ENCODE measurements at places on chromosomes 11 and 22. TPM values are rescaled to one million over a fixed set of nuclear protein-coding genes. Genes with fewer than 3 reads are reported as not detected.

The ESAM gene
- total RNA-seq: 2.8 TPM

The LRRC56 gene
- total RNA-seq: 5.2 TPM

The KCTD14 gene
- not detected for total RNA-seq

The PI4KA gene
- total RNA-seq: 148 TPM

The PLEKHB1 gene
- total RNA-seq: 79.1 TPM

The DHCR7 gene
- 17.1 TPM for total RNA-seq

GRCh38 chr22:37260155-37260795 is 16.2 kb upstream of the RAC2 start:
- no peaks in the 10 kb centered on the region for H3K27me3 ChIP-seq
- H3K27ac ChIP-seq: no peak overlapping the region
- H3K36me3 ChIP-seq: peaks cover 5% of the 10 kb centered on the region
- H3K4me1 ChIP-seq: peaks cover 24% of the 10 kb centered on the region

DNA sequence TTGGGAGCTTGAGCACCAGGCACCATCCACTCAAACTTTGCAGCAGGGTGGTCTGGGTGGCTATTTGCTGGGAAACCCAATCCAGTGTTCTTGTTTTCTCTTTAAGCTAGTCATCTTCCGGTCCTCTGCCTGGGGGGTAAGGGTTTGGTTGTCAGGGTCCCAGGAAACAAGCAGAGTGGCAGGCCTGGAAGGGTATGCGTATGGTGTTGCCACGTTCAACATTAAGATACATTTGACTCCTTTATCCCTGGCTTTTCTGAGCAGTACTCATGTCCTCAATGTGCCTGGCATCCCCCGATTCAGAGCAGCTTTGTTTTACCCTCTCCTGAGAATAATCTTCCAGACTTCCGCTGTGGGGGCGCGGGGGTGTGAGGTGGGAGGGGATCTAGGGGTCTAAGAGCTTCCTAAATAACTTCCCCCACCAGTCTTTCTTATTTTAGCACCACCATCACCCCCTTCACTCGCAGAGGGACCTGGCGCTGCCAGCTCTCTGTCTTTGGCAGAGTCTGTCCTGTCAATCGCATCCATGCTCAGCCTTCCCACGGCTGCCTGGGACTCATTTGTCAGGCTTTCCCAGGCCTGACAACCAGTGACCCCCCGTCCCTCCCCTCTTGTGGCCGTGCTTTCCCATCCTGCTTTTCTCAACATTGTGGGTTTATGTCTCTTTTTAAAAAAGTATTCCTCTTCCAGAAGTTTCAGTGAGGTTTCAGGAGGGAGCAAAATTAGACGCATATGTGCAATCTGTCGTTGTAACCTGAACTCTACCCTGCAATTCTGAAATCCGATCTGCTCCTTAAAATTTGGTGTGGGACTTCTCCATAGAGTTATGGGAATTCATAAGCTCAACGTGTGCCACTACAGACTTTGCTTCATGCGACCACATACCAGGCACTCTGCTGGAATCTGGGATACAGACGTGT is 27.0 kb upstream of the RBFOX2 start:
- H3K4me3 ChIP-seq: no peak overlapping the region
- H3K4me1 ChIP-seq: no peaks in the 10 kb centered on the region
- peaks cover 19% of the 10 kb centered on the region for H3K27me3 ChIP-seq
- no peak overlapping the region for H3K27ac ChIP-seq
- no peaks in the 10 kb centered on the region for H3K36me3 ChIP-seq

- H3K4me1 ChIP-seq: no peaks in the 10 kb centered on the region
- DNase-seq: no peak
- H3K27me3 ChIP-seq: no peaks in the 10 kb centered on the region
- H3K36me3 ChIP-seq: peaks cover 17% of the 10 kb centered on the region
- H3K27ac ChIP-seq: no peak overlapping the region
Observed at GRCh38 chr22:31846161-31847115, 92.6 kb downstream of the DEPDC5 start.

- no peak for DNase-seq
- H3K36me3 ChIP-seq: no peaks in the 10 kb centered on the region
- no peak overlapping the region for H3K27ac ChIP-seq
- H3K27me3 ChIP-seq: no peaks in the 10 kb centered on the region
Observed at GRCh38 chr11:73245461-73245860, 26.7 kb upstream of the P2RY6 start.

GRCh38 chr11:118939953-118940598 is 14.3 kb upstream of the BCL9L start:
- H3K4me1 ChIP-seq: peaks cover 47% of the 10 kb centered on the region
- H3K27ac ChIP-seq: peak overlapping the region; percentile 79
- H3K36me3 ChIP-seq: no peaks in the 10 kb centered on the region

- H3K27ac ChIP-seq: no peak overlapping the region
- peaks cover 96% of the 10 kb centered on the region for H3K27me3 ChIP-seq
- peaks cover 6% of the 10 kb centered on the region for H3K4me1 ChIP-seq
- peak; percentile 12 for DNase-seq
- peak overlapping the region; percentile 52 for H3K4me3 ChIP-seq
Observed at GRCh38 chr11:8262552-8263108, 1.0 kb downstream of the LMO1 start.

DNA sequence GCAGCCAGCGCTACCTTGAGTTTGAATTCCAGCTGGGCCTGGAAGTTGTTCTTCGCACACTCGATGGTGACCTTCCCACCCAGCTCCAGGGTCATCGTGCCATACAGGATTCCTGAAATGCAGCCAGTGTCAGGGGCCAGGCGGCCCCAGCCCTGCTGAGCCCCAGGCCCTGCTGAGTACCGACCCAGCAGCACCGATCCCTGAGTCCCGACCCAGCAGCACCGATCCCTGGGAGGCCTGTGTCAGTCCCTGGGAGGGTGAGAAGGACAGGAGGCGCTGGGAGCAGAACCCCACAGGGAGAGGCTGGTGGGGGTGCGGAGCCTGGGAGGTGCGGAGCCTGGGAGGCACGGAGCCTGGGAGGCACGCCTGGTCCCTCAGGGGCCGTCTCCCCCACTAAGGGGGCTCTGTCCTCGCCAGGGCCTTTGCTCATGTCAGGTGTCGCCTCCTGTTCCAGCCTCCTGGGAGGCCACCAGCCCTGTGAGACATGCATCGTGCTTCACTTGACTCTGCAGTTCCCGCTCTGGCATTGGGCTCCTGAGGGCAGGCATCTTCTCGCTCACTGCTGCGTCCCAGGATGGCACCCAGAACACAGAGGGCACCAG is 37.1 kb upstream of the CARS1 start:
- no peak overlapping the region for H3K4me3 ChIP-seq
- H3K4me1 ChIP-seq: peaks cover 5% of the 10 kb centered on the region
- H3K36me3 ChIP-seq: peaks cover 4% of the 10 kb centered on the region
- no peaks in the 10 kb centered on the region for H3K27me3 ChIP-seq
- H3K27ac ChIP-seq: no peak overlapping the region

- no peaks in the 10 kb centered on the region for H3K27me3 ChIP-seq
- no peak for DNase-seq
- no peak overlapping the region for H3K27ac ChIP-seq
Observed at GRCh38 chr11:28346721-28347120, 238.5 kb downstream of the METTL15 start.

DNA sequence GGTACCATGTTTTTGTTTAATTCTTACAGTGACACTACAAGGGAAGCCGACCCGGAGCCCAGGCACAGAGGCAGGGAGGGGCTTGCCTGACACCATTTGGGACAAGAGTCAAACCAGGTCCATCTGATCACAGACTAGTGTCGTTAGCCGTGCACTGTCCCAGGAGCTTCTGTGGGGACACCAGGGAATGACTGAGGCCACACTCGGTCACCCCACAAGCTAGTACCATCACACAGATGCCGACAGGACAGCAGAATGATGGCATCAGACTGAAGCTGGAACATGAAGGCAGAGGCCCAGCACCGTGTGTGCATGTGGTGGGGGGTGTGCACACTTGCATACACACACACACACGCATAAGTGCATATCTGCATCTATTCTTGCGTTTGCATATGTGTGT is 61.5 kb upstream of the NECTIN1 start:
- DNase-seq: no peak
- H3K36me3 ChIP-seq: no peaks in the 10 kb centered on the region
- no peaks in the 10 kb centered on the region for H3K4me1 ChIP-seq

GRCh38 chr11:35141571-35141971 is 2.6 kb downstream of the CD44 start:
- peak overlapping the region; percentile 99 for H3K4me3 ChIP-seq
- H3K4me1 ChIP-seq: peaks cover 48% of the 10 kb centered on the region
- H3K27ac ChIP-seq: peak overlapping the region; percentile 99
- H3K27me3 ChIP-seq: peaks cover 2% of the 10 kb centered on the region
- DNase-seq: no peak

DNA sequence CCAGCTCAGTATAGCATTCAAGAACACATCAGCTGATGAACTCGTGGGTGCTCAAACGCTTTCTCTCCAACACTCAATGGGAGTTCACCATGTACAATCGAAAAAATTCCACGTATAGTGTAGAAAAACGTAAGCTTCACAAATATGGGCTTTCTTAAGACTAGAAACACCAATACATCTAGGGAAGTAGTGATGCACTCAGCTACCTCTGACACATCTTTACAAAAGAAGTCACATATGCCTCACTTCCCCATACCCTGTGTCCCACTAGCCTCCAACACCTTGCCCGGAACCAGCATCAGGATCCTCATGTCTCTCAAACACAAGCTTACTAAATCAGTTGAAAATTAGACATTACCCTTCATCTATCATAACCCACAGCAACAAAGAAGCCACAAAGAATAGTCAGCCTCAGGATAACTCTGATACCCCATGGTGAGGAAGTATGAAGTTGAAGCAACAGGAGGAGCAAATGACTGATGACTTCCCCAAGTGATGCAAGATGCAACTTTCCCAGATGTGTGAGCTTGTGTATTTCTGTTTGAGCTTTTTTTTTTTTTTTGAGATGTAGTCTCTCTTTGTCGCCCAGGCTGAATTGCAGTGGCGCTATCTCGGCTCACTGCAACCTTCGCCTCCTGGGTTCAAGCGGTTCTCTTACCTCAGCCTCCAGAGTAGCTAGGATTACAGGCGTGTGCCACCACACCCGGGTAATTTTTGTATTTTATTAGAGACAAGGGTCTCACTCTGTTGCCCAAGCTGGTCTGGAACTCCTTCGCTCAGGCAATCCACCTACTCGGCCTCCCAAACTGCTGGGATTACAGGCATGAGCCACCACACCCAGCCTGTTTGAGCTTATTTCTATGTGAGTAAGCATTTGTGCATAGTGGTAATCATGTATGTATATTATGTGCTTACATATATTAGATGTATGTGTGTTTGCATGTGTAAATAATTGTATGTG is 8.5 kb upstream of the DENND5A start:
- no peaks in the 10 kb centered on the region for H3K27me3 ChIP-seq
- H3K36me3 ChIP-seq: no peaks in the 10 kb centered on the region
- no peak overlapping the region for H3K4me3 ChIP-seq
- H3K27ac ChIP-seq: no peak overlapping the region
- DNase-seq: no peak

GRCh38 chr11:67153971-67154370 is 34.9 kb downstream of the KDM2A start:
- H3K4me3 ChIP-seq: no peak overlapping the region
- no peak for DNase-seq
- no peak overlapping the region for H3K27ac ChIP-seq
- H3K27me3 ChIP-seq: no peaks in the 10 kb centered on the region

DNA sequence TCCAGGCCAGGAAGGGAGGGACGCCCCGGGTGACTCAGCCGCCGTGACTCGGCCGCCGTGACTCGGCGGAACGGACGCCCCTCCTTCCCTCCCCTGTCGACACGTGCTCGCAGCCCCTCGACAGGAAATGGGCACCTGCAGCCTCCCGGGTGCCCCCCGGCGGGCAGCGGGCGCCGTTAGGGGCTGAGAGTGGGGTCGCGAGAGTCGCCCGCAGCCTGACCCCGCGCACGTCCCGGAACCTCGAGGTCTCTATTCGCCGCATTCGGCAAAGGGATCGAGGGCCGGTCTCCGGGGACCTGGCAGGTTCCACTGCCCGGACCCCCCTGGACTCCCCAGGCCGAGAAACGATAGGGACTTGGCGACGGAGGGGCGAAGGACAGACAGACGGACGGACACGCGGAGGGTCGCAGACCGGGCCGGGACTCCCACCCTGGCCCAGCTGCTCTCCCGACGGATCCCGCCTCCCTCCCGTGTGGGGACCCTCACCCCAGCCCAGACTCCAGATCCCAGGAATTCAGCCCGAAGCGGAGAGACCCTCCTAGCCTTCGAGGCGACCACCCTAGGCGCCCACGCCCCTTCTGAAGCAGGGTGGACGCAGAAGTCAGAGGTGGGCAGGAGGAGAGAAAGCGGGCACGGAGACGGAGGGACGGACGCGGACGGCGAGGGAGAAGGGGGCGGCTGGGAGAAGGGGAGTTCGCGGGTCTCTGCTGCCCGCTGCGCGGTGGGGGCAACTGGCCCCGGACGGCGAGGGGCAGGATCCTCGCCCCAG is 648 bp downstream of the FOSL1 start:
- H3K27me3 ChIP-seq: peaks cover 3% of the 10 kb centered on the region
- H3K36me3 ChIP-seq: no peaks in the 10 kb centered on the region
- H3K4me3 ChIP-seq: peak overlapping the region; percentile 71
- peak overlapping the region; percentile 58 for H3K27ac ChIP-seq

- no peak for DNase-seq
- H3K27ac ChIP-seq: no peak overlapping the region
- no peak overlapping the region for H3K4me3 ChIP-seq
- no peaks in the 10 kb centered on the region for H3K36me3 ChIP-seq
Observed at GRCh38 chr22:28006271-28006670, 87.2 kb upstream of the PITPNB start.

- no peaks in the 10 kb centered on the region for H3K36me3 ChIP-seq
- peak; percentile 85 for DNase-seq
- peak overlapping the region; percentile 92 for H3K4me3 ChIP-seq
Observed at GRCh38 chr22:18001040-18001893, 23.1 kb downstream of the MICAL3 start.

DNA sequence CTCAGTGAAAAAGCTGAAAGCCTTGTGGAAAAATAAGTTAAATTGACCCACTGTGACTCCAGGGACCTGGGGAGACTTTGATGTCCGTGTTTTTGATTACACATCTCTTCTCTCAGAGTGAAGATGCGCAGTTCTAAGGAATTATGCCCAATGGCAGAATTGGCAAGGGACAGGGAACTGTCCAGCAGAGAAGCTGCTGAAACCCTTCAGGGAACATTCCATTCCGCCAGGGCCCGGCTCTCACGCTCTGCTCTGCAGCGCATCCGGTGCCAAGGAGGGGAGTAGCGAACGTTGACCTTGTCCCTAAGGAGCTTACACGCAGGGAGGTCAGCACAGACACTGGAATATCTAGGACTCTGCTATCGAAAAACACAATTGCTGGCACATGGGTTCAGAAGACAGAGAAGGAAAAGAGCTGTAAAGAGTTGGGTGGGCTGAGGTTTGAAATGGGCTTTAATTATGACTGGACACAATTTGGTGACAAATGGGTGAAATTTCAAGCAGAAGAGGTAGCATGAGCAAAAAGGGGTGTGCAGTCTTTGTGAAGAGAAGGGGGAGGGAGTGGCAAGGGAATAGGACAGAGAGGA is 64.5 kb upstream of the B3GAT1 start:
- H3K4me3 ChIP-seq: no peak overlapping the region
- no peaks in the 10 kb centered on the region for H3K4me1 ChIP-seq
- DNase-seq: no peak
- H3K36me3 ChIP-seq: no peaks in the 10 kb centered on the region
- no peak overlapping the region for H3K27ac ChIP-seq

Measured in naive thymus-derived CD8-positive, alpha-beta T cell (primary cell).